ENCODE measurements at places on chromosomes 16 and 17. TPM values are rescaled to one million over a fixed set of nuclear protein-coding genes. Genes with fewer than 3 reads are reported as not detected.
A peak's percentile ranks its signal among the peaks of the same experiment; 100 is the strongest.

The SLC47A1 gene
- 0.15 TPM for total RNA-seq

GRCh38 chr17:77011173-77012011, 129.4 kb upstream of the SEC14L1 start:
- DNase-seq: peak; percentile 20

DNA sequence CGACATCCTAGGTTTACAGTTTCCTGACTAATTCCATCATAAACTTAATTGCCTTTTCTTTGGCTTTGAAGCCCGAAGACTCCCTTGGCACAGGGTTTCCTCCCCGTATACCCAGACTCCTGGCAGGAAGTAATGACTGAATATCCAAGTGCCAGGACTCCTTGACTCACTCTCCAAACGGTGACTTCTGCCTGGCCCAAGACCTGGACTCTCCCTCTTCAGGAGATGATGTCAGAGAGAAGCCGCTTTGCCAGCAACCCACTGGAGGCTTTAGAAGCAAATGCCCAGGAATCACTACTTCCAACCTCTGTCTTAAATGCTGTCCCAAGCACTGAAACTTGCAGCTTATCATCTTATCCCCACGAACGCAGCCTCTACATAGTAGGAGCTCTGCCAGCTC, 146.5 kb downstream of the RGS9 start:
- DNase-seq: no peak

The TMEM235 gene
- total RNA-seq: not detected

DNA sequence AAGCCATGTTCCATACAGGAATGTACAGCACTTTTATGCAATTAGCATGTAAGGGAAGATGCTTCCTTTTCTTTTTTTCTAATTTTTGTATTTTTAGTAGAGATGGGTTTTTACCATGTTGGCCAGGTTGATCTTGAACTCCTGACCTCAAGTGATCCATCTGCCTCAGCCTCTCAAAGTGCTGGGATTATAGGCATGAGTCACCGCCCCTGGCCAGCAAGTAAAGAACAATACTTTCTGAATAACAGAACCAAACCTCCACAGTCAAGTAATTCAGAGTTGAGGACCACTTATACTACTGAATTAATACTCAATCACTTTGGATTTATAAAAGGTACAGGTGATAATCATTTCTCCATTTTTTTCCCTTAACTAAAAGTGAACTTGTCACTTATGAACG, 13.0 kb downstream of the C16orf87 start:
- no peak for DNase-seq

DNA sequence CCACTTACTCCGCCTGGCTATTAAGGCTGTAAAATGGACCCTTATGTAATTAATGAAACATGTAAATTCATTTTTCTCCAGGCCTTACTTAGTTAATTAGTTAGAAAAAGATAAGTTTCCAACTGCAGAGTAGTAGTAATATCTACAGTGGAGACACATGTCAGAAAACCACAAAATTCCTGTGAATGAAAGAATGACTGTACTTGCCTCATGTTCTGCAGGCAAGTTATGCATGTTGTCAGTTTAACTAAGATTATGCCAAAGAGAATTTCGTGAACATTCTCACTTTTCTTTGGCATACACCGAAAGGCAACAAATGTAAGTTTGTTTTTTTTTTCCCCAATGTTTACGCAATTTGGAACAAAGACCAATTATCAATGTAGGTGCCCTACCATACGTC, 16.8 kb upstream of the CCL1 start:
- DNase-seq: no peak

GRCh38 chr17:53150101-53150698, 672.5 kb upstream of the KIF2B start:
- no peak for DNase-seq

DNA sequence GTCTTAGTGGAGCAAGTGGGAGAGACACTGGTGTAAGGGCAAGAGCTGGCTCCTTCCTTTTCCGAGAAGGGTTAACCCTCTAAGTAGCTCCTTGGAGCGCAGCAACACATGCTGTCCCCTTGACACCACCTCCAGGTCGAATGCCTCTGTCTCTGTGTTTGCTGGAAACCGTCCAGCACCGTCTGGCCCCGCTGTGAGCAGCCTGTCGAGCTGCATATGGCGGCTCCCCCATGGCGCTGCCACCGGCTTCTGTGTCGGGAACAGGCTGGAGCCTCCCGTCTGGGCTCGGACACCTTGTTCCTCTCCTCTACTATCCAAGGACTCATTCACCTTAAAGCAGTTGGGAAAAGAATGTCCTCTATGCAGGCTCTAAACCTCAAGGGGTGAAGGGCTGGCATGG, 28.9 kb upstream of the WSCD1 start:
- DNase-seq: no peak

The CACNG1 gene
- total RNA-seq: not detected

The C17orf78 gene
- total RNA-seq: not detected

The CALB2 gene
- not detected for total RNA-seq

DNA sequence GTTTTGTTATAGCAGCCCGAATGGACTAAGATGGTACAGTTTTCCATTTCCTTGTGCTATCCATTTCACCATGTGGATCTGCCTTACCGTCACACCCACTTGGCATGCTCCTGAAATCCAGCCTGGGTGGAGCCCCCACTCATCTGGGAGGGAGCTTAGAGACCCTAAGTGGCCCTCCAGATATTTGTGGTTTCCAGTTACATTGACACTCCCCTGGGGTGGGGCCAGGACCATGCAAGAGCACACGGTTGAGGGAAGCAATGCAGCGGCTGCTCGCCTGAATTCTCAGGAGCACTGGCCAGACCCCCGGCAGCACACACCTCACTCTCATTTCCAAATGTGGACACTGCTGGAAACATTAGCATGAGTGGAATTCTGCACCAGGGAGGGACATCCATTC, 231.1 kb downstream of the UTP18 start:
- DNase-seq: no peak

The WNT9B gene
- total RNA-seq: not detected

DNA sequence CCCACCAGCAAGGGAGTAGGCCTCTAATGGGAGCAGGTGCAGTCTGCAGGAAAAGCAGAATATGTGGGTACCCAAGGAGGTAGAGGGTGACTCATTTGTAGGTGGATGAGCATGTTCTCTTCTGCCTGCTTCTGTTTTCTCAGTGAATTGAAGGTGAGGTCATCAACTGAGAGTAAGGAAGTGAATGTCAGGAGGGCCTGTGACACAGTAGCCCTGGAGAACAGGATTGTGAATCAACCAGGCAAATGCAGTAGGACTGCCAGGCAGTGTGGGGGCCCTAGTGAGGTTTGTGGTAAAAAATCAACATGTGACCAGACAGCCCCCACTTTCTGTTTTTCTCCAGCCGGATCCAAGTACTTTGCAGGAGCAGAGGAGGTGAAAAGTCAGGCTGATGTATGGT, 150.5 kb upstream of the SOX9 start:
- DNase-seq: no peak
